NCI-H1092 (cell line): ENCODE measurements at places on chromosomes 7 and 10.
A peak's percentile ranks its signal among the peaks of the same experiment; 100 is the strongest.

GRCh38 chr7:92781117-92781720 is 55.2 kb downstream of the CDK6 start:
- DNase-seq: no peak

GRCh38 chr7:1748839-1749173 is 78.7 kb downstream of the ELFN1 start:
- DNase-seq: no peak

DNA sequence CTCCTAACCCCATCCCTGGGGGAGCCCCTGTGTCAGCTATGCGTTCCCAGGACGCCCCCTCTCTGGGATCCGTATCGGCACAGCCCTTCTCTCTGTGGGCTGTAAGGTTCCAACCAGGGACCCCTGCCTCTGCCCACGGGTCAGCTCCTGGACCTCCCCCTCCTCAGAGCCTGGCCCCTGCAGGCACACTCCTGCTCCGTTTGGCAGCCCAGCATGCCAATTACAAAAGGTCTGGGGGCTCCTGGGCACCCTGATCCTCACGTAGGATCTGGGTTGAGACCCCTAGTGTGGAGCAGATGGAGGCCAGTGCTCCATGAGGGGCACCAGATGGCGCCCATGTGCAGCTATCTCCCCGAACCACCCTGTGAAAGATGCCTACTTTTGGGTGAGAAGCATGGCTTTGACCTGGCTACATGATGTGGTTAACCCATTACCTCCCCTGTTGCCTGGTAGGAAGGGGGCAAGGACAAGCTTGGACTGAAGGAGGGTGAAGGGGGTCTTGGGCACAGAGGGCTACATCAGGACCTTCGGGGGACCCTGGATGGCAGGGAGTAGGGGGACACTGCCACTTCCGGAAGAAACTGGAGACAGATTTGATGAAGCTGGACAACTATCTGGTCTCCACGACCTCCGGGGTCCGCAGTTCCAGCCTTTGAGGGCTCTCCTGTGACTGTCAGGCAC is 9.0 kb downstream of the TACR2 start:
- no peak for DNase-seq

DNA sequence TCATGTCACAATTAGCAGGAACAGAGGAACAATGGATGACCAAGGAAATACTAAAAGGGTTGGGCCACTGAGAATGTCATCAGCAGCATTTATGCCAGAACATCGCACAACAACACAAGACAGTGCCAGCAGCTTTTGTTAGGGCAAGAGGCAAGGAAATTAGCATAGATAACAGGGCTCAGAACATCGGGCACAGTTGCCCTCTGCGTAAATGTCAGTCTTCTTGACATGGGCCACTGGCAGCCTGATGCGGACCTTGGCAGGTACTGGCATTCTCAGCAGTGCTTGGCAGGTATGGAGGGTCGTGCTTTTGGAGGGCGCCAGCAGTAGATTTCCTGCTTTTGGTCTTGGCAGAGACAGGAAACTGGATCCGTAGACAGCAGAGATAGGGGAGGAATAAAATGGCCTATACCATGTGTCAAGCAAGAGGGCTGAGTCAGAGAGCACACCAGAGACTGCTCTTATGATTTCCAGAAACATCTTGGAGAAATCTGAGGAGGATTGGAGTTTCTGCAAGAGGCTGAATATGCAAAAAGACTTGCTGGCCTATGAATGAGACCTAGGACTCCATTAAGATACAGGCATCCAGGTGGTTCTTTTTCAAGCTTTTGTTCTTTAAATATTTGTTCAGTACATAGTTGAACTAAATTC is 371.5 kb upstream of the MTPN start:
- DNase-seq: no peak

GRCh38 chr7:28354601-28355402 is 57.5 kb upstream of the CREB5 start:
- no peak for DNase-seq

- no peak for DNase-seq
Measured at GRCh38 chr10:31644931-31645633, 283.5 kb downstream of the ARHGAP12 start.

DNA sequence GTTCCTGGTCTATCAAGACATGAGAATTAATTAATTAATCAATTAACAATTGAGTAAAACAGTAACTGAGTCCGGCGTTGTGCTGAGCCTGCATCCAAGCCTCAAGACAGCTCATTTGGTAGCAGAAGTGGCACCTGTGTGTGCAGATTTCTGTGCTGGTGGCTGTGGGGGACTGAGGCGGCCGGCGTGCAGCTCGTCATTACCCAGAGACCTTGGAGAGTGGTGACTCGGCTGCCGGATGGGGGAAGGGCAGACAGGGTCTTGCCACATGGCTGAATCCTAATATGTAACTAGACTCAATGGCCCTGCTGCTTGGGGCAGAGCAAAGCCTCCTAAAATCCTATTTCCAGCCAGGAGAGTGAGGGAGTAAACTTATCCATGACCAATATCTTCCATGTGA is 510.2 kb downstream of the TCERG1L start:
- no peak for DNase-seq

GRCh38 chr10:26802527-26802926 is 58.2 kb downstream of the ABI1 start:
- no peak for DNase-seq

- DNase-seq: no peak
Measured at GRCh38 chr10:71390461-71390835, 6.3 kb upstream of the CDH23 start.

GRCh38 chr7:95501261-95501832 is 15.6 kb downstream of the ASB4 start:
- no peak for DNase-seq

- no peak for DNase-seq
Measured at GRCh38 chr7:5774790-5775189, 6.7 kb downstream of the RNF216 start.

DNA sequence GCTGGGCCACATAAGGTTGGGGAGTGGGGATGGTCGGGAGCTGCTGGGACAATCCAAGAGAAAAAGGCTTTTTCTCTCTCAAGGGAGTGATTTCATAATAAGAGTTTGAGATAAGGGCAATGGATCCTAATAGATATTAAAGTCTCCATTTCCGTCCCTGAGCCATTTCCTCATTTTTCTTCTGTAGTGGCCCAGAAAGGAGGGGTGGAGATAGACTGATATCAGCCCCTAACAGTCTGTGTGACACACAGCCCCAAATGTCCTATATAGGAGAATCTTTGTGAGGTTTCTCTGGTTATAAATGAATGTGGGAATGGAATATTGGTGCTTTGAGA is 35.2 kb downstream of the PRSS2 start:
- no peak for DNase-seq

DNA sequence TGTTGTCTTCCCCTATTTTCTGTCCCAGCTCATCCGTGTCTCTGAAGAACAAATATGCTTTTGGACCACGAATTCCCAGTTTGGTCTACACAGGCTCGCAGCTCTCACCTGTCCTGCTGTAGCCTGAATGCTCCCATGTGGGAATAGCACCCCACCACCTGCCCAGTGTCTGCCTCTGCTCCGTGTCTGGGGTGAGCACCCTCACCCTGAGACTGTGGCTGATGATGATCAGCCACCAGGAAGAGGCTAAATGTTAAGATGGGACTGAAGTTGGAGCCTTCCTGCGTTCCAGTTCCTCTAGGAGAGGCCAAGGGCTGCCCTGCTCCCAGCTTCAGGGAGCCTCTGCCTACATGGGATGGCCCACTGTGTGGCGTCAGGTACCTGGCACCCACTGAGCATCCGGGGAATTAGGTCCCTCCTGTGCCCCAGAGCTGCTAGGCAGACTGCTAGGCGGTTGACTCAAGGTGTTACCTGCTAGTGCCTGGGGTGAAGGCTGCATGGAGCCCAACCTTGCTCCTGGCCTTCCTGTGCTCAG is 3.7 kb downstream of the PGAM2 start:
- DNase-seq: no peak

DNA sequence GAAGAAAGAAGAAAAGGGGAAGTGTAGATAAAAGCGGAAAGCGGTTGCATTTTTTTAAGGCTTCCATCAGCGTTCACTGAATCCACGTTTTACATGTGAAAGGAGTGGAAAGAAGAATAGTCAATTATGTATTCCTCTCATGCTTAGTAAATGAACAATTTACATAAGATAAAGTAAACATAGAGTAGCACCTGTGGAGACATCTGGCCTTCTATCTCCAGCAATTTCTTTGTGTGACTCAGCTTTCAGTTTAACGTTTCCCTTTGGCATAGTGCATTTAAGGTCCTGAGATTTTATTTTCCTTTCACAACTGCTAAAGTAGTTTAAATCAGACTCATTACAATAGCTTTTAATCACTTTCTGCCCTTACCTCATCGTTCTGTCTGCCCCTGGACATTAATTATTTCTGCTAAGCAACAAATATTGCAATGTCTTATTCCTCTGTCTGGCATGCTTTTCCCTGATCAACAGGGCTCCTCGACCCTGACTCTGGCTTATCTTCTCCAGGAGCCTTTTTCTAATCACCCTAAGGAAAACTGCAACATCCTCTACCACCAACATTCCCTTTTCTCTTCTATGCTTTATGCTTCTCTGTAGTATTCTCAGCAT is 383.5 kb upstream of the VWC2 start:
- DNase-seq: no peak

GRCh38 chr7:112550468-112551060 is 69.8 kb downstream of the LSMEM1 start:
- DNase-seq: no peak

DNA sequence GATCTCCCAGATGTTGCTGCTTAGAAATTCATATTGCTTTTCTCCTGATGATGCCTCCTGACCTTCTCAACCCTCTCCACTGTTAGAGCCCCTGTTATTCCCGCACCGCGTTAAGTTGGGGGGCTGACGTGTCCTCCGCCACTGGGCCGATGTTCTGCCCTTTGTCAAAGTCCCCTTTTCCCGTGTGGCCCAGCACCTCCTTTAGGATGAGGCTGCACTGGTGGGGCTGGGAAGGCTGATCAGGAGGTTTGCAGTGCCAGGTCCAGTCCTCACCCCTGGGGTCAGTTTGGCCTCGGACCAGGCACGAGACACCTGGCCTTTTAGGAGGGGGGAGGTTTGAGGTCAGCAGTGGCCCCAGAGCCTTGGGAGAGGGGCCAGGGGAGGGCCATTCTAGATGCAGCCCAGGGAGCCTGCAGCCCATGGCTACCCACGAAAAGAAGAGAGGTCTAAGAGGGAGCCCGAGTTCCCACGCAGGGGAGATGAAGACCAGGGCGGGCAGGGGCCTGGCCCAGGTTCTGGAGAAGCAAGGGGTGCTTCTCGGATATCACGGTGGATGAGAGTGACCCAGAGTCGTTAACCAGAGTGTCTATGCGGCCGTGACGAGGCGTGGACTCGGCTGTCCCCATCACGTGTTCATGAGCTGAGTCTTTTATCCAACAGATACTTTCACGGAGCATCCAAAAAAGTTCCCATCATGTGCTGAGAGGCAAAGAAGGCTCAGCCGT is 150.4 kb downstream of the DNAJB6 start:
- DNase-seq: no peak

GRCh38 chr7:157690058-157690832 is 353.4 kb downstream of the DNAJB6 start:
- peak; percentile 53 for DNase-seq

GRCh38 chr7:2680256-2680655 is 7.7 kb upstream of the AMZ1 start:
- DNase-seq: no peak

DNA sequence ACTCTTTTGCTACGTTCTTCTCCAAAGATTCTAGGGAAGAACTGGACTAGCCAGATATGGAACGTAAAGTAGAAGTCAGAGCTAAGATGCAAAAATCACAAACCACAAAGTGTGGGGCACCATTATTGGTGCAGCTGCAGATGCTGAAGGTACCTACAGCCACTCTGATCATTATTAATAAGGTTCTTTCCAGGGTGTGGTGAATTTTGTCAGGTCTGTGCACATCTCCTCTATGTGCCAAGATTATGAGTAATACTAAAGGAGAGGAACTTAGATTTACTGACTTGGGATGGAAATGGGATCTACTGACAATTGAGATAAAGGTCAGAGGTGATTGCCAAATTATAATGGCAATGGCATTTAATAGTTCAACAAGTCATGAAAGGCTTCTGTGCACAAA is 148.2 kb downstream of the RAPGEF5 start:
- no peak for DNase-seq

DNA sequence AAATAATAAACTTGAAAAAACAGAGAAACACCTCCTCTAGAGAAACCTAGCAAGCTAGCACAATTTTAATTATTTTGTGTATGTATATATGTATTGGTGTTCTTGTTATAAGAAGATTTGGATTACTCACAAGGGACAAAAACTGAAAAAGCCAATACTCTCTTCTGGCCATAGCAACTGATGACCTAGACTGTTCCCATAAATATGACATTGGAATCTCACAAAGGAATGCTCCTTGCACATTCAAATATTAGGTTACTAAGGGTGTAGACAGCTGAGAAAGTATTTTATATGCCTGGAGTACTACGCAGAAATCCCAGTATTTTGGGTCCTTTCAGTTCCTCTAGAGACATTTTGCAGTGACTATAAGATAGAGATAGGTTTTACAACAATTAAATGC is 279.4 kb downstream of the FZD1 start:
- DNase-seq: no peak

DNA sequence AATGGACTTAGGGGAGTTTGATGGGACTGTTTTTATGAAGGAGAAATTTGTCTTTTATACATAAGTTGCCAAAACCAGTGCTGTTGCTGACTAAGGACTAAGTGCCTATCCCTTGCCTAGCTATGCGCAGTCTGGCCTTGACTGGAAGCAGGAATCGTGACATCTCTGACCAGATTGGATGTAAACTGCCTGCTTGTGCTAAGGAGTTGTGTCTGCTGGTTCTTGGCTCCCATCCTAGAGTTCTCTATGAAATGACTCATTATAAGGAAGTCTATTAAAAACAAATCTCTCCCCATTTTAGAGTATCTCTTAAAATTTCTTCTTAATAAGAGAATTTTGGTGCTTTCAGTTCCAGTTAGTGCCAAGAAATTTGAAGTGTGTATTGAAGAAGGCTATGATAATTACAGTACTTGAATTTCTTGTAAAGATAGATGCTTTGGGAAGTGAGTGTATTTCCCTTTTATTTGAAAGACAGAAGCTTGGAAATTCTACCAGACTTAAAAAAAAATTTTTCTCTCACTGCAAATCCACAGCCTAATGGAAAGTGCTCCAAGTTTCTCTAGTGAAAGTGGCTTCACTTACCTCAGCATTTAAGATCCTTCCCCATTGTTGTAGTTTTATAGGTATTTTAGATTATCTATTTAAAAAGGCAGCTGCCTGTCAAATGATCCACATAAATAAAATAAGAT is 77.6 kb downstream of the BICC1 start:
- DNase-seq: no peak

DNA sequence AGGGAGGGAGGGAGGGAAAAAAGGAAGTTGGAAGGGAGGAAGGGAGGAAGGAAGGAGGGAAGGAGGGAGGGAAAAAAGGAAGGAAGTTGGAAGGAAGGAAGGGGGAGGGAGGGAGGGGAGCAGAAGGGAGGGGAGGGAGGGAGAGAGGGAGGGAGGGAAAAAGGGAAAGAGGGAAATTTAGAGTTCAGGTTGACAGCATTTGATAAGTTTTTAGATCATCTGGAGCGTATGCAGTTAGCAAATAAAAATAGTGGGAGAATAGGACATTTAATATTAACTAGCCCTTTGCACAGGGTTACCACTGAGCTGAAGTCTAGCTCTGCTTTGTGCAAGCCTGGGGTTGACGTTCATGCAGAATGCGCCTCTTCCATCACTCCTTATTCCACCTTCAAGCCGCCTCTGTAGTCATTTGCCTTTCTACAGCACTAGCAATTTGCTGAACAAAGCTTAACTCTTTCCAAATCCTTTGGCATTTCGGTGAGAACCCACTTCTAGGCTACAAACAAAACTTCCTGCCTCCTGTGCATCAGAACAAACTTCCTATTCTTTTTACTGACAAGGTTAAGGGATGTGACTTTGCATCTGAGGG is 8.6 kb downstream of the STRA8 start:
- DNase-seq: no peak

- DNase-seq: no peak
Measured at GRCh38 chr7:2105917-2106316, 126.8 kb downstream of the MAD1L1 start.
